ENCODE measurements at places on chromosomes 13 and 19. TPM values are rescaled to one million over a fixed set of nuclear protein-coding genes. Genes with fewer than 3 reads are reported as not detected.

DNA sequence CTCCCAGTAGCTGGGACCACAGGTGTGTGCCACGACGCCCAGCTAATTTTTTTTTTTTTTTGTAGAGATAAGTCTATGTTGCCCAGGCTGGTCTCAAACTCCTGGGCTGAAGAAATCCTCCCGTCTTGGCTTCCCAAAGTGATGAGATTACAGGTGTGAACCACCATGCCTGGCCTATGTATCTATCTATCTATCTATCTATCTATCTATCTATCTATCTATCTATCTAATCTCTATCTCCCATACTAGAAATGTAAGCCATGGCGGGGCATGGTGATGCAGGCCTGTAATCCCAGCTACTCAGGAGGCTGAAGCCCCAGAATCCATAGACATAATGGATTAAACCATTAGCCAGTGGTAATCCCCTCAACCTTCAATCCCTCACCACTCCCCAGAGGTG lies 6.5 kb upstream of the SERTAD3 start:
- peak; percentile 1 for DNase-seq

The ZNF471 gene
- 4.7 TPM for total RNA-seq

DNA sequence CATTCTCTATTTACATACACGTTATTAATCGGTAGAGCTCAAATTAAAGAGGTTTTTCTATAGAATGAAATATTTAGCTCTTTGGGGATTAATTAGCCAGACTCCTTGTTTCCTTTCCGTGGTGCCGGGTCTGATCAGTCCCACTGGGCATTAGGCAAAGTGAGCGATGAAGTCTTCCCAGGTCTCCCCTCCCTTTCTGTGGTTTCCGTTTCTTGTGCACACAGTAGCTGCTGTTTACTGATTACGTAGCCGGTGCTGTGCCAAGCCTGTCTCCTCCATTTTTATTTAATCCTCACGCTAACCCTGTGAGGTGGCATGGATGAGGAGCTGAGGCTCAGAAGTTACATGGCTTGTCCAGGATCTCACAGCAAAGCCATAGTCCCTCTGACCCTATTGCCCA lies 9.0 kb downstream of the SLC25A15 start:
- peak; percentile 13 for DNase-seq

GRCh38 chr13:27044837-27045570 lies 126.6 kb downstream of the USP12 start:
- DNase-seq, result no peak

GRCh38 chr13:57630661-57631595 lies 616 bp upstream of the PCDH17 start:
- peak; percentile 83 for DNase-seq

The PLIN4 gene
- total RNA-seq, result under 0.01 TPM

The SLC6A16 gene
- 1.2 TPM for total RNA-seq

The SULT2A1 gene
- not detected for total RNA-seq

GRCh38 chr19:14559916-14560775 lies 11.7 kb downstream of the NDUFB7 start:
- peak; percentile 64 for DNase-seq

The CEACAM21 gene
- total RNA-seq, result not detected

- peak; percentile 95 for DNase-seq
Observed at GRCh38 chr19:6276447-6276846, 3.3 kb downstream of the MLLT1 start.

The RNF225 gene
- not detected for total RNA-seq

DNA sequence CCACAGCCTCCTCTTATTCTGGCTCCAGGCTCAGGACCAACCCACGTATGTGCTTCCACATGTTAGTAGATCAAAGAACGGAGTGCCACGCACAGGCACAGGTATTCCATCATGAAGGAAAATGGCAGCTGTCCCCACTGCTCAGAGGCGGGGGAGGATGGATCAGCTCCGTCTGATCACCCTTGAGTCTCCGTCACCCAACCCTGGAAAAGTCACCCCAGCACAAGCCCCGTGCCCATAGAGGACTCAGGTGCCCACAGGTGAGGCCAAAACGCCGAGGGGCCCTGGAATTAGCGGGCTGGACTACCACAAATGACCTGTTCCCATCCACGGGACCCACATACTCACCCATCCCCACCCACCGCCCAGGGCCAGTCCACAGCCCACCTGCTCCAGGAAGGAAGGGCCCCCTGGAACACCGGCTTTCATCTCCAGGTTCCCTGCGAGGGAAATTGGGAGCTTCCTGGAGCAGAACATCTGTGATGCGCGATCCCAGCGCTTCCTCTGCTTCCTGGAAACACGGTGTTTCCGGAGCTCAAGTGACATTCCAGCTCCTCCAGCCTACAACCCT lies 120.5 kb upstream of the SPACA7 start:
- no peak for DNase-seq

The ZNF544 gene
- total RNA-seq, result 22.1 TPM

- no peak for DNase-seq
Observed at GRCh38 chr13:22220151-22221135, 549.6 kb downstream of the FGF9 start.

GRCh38 chr13:33639158-33639557 lies 178.8 kb upstream of the RFC3 start:
- DNase-seq, result no peak

The ELOF1 gene
- 42.0 TPM for total RNA-seq

- DNase-seq, result no peak
Observed at GRCh38 chr13:81770868-81771505, 1430.1 kb upstream of the SPRY2 start.

- DNase-seq, result no peak
Observed at GRCh38 chr19:15976836-15977689, 28.3 kb downstream of the OR10H4 start.

The ZNF574 gene
- total RNA-seq, result 13.6 TPM

The FPR1 gene
- total RNA-seq, result 4.4 TPM

GRCh38 chr13:29709407-29710069 lies 114.0 kb upstream of the SLC7A1 start:
- no peak for DNase-seq

DNA sequence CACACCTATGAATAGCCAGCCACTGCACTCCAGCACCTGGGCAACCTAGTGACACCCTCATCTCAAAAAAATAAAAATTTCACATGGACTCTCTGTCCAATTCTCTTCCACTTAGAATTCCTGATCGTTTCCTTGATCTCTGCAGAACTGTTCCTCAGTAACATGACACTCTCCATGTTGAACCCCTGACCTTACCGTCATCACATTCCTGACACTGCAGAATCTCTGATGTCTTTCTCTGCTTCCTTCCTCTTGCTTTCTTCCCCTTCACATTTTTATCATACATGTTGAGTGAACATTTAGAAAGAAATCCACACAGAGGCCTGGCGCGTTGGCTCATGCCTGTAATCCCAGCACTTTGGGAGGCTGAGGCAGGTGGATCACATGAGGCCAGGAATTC lies 15.0 kb downstream of the ZNF114 start:
- DNase-seq, result no peak

The KLK3 gene
- total RNA-seq, result not detected

The TNFSF13B gene
- total RNA-seq, result 2.2 TPM

GRCh38 chr13:50934735-50935435 lies 25.3 kb downstream of the RNASEH2B start:
- no peak for DNase-seq

The ECSIT gene
- total RNA-seq, result 36.9 TPM

The LCP1 gene
- 0.59 TPM for total RNA-seq
